AG10803 (cell line): ENCODE measurements at places on chromosomes 3 and 15.

GRCh38 chr15:51621936-51622603, 501 bp downstream of the DMXL2 start:
- peak; percentile 57 for DNase-seq

- no peak for DNase-seq
Observed at GRCh38 chr15:42182961-42183360, 25.1 kb downstream of the VPS39 start.

DNA sequence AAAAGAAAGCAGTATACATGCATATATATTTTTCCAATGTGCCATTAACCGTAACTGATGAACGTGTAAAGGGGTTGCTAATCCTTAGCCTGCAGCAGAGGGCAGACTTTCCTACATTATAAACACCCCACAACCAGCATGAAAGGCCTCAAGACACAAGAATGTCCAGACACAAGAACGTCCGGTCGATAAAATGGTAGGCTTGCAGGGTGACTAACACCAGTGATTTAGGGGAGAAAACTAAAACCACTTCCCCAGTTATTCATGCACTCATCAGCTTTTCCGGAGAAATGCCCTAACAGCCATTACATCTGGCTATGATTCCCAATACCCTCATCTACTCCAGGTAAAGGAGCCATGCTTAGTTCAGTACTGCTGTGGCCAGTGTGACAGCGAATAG, 57.4 kb downstream of the LRTM1 start:
- DNase-seq = peak; percentile 98

- DNase-seq = peak; percentile 68
Observed at GRCh38 chr3:197468866-197469382, 86.8 kb downstream of the BDH1 start.
